ENCODE measurements at places on chromosomes 4 and X.

- no peak for DNase-seq
Observed at GRCh38 chr4:128220286-128221235, 67.1 kb downstream of the PGRMC2 start.

DNA sequence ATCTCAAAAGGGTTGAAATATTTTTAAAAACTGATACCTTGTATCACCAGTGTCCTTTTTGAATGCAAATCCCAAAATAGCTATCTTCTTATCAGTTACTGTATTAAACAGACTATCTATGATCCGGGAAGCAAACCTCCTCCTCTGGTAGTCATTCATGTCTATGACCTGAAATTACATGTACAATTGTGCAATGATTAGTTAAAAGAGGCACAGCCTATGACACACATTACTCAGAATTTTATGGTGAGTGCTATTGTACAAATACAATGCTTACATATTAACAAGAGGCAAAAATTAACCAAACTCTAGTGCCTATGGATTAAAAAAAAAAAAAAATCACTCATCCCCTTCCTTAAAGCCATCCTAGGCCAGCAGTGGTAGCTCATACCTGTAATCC, 21.7 kb downstream of the UGDH start:
- DNase-seq, result no peak

- DNase-seq, result no peak
Observed at GRCh38 chrX:154046031-154046781, 26.5 kb upstream of the IRAK1 start.

DNA sequence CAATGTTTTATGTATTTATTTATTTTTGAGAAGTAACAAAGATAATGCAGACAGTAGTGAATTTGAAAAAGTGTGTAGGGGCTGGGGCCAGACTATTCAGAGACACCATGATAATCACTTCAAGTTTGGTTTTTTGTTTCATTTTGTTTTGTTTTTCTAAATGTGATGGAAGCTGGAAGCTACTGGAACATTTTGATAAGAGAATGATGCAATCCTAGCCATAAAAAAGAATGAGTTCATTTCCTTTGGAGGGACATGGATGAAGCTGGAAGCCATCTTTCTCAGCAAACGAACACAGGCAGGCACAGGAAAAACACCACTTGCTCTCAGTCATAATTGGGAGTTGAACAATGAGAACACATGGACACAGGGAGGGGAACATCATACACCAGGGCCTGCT, 706.6 kb upstream of the EPHA5 start:
- no peak for DNase-seq

DNA sequence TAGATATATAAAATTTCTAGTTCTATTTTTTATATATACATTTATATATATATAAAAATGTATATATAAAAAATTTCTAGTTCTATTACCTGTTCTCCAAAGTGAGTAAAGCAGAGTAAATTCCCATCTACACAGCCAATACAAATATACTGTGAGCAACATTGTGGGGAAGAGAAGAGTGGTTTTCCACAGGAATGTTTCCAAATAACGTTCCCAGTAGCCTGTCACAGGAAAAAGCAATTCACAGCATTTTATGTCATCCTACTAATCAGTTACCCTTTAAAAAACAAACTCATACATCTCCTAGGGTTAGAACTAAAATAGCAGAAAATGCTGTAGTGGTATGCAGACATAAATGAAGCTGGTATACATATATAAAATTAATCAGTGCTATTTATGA, 44.5 kb downstream of the AASDH start:
- DNase-seq, result no peak

- no peak for DNase-seq
Observed at GRCh38 chrX:147846676-147847075, 65.0 kb upstream of the FMR1 start.

DNA sequence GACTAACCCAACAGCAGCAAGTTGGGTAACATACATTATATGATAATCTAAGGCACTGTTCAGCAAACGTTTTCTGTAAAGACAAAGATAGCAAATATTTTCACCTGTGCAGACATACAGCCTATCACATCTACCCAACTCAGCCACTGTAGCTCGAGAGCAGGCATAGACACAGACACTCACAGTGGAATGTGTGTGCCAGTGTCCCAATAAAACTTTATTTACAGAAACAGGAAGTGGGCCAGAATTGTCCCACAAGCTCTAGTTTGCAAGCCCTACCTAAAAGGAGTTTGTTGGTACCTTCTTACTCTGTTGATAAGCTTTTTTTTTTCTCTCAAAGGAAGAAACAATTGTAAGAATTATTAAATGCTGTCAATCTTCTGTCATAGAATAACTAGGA, 11.9 kb upstream of the FAM9A start:
- DNase-seq, result no peak

DNA sequence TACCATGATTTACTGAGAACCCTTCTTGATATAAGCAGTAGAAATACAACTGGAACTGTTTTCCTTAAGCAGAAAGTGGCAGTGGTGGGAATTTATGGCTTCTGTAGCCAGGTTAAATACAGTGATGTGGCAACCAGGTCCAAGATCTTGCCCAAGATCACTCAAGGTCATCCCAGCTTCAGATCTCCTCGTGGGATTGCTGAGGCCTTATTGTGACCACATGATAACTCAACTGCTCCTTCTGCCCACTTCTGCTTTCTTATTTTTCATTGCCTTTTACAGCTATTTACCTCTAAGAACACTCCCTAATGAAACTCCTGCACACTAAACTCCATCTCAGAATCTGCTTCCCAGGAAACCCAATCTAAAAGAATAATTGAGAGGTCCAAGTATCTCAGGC, 12.4 kb upstream of the CYBB start:
- no peak for DNase-seq

GRCh38 chr4:75099321-75099720, 166.4 kb downstream of the PARM1 start:
- no peak for DNase-seq

DNA sequence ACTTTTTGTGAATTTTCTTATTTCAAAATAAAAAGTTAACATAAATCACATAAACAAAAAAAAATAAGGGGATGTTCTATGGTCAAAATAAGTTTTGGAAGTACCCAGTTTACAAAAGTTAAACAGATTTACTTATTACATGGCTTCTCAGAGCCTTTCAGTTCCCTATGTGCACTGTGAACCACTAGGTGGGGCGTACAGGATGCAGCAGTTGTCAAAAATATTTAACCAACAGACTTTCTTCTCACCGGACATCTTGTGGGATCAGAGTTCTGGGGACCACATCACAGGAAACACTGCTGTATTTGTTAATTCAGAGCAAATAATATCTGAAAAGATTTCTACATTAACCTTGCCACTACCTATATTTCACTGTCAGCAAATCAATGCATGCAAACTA, 74.1 kb downstream of the SMARCA1 start:
- no peak for DNase-seq

- no peak for DNase-seq
Observed at GRCh38 chr4:41815473-41815872, 66.9 kb upstream of the PHOX2B start.

DNA sequence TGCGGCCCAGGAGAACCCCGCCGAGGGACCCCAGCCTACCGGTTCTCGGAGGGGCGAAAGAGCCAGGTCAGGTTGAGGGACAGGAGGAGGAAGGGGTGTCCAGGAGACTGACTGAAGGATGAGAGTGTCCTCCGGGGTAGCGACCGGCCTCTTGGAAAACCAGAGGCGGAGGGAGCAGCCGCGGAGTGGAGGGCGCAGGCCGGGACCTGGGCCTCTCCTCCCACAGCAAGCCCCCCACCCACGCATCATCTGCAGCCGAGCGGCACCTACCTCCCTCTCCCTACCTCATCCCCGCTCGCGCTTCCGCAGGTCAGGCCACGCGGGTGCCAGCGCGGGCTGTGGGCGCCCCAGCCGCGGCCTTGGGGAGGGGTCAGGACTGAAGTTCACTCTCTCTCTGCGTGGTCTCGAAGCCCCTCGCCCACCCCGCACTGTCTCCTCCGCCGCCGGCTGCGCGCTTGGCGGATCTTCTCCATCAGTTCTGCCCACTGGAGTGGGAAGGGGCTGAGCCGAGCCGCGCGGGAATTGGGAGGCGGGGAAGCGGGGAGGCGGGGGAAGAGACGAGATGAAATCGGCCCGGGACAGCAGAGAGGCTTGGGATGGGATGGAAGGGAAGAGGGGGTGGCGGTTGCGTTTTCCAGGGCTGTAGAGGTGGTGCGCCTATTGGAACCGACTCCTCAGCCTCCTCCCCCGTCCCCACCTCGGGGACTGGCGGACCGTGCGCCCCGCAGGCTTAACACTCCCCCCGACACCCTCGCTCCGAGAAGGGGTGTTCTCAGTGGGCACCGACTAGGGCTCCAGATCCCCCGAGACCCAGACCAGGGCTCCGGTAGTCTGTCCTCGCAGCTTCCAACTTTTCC, 1.8 kb downstream of the NLGN4X start:
- no peak for DNase-seq

DNA sequence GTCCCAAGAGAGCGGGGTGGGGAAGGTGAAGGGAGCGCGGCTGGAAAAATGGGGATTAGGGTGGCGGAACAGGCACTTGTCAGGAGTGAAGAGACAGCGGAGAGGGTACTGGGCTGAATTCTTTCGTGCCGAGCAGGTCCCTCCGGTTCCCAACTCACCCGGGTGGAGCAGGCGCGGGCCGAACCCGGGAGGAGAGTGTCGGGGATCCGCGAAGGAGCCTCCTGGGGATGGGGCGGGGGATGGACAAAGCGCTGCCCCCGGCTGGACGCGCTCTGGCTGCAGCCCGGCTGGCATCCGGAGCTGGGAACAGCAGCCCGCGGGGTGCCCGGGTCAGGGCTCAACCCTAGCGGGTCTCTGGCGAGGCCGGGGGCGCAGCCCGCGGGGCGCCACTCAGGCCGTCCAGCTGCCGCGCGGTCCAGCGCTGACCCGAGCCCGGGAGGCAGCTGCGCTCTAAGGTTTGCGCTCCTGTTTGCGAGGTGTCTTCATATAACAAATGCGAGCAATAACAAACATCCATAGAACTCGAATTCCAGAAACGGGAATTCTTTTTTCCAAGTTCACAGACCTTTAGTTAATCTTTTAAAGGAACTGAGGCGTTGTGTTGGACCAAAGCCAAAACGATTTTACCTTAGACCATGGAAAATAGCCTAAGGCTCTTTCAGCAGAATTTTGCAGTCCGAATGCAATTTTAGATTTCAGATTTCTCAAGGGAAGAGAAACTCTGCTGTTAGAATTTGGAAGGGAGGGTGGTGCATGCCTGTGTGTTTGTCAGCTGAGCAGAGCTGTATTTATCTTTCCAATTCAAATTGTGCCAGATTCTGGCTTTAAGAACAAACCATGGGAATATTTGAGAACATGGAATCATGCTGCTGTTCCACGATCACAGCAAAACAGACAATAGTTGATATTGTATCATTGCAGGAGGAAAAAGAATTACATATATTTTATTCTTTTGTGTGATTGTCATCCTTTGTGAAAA, 744 bp downstream of the NPY5R start:
- DNase-seq, result no peak

- DNase-seq, result no peak
Observed at GRCh38 chr4:123488916-123489315, 92.3 kb downstream of the SPRY1 start.

- DNase-seq, result no peak
Observed at GRCh38 chr4:94574616-94575015, 122.9 kb downstream of the PDLIM5 start.

DNA sequence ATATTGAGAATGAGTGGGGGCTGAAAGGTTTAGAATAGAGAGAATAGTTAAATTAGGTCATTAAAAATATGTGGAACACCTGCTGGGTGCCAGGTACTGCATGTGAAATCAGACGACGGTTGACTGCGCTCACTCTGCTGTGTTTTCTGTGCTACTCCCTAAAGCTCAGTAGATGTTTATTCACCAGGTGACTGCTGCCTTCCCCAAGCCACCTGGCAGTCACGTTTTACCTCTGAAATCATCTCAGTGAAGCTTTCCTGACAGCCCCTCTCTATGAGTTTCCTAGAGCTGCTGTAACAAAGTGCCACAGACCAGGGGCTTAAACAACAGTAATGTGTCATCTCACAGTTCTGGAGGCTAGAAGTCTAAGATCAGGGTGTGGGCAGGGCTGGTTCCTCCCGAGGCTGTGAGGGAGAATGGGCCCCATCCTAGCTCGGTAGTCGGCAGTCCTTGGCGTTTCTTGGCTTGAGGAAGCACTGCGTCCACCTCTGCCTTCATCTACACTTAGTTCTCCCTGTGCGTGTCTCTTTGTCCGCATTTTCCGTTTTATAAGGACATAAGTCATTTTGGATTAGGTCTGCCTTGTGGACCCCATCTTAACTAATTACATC, 25.3 kb downstream of the ADD1 start:
- DNase-seq, result no peak

DNA sequence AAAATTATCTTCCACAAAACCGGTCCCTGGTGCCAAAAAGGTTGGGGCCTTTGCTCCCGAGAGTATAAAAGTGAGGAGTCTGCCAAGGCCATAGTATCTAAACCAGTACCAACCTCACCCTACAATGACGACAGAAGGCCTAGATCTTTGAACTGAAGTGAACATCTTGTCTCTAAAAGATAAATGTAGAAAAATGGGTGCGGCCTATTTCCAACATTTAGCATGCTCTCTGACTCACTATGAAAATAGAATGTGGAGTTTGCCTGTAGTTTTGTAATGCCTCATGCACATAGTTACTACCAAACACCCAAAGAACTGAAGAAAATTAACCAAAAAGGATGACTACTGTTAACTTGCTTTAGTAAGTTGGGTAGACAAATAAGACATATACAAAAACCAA, 218.4 kb downstream of the SLITRK2 start:
- no peak for DNase-seq
